ENCODE measurements at places on chromosomes 12 and 14. TPM values are rescaled to one million over a fixed set of nuclear protein-coding genes. Genes with fewer than 3 reads are reported as not detected.
A peak's percentile ranks its signal among the peaks of the same experiment; 100 is the strongest.

GRCh38 chr12:80551897-80552296 is 107.9 kb downstream of the PTPRQ start:
- H3K27me3 ChIP-seq, result no peaks in the 10 kb centered on the region
- H3K4me3 ChIP-seq, result no peak overlapping the region
- H3K36me3 ChIP-seq, result no peaks in the 10 kb centered on the region
- no peak overlapping the region for H3K27ac ChIP-seq

DNA sequence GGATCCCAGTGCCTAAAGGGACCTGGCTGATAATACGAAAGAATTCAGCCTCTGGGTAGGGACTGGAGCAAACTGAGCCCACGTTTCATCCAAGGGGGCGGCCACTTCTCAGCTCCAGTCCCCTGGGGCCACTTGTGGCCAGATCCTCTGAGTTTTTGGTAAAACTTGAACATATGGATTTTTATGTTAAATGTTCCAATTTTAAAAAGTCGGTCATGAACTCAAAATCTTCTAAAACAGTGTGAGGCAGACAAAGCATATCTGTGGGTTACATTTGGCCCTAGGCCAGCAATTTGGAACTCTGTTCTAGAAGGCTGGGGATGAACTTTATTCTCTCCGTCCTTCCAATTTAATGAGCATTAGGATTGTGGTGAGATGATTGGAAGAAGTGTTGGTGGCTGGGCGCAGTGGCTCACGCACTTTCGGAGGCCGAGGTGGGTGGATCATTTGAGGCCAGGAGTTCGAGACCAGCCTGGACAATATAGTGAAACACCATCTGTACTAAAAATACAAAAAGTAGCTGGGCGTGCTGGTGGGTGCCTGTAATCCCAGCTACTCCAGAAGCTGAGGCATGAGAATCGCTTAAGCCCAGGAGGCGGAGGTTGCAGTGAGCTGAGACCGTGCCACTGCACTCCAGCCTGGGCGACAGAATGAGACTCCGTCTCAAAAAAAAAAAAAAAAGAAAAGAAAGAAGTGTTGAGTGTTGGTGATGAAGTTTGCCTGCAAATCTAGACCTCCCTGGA is 3.0 kb upstream of the PPP1CC start:
- DNase-seq, result no peak
- H3K36me3 ChIP-seq, result no peaks in the 10 kb centered on the region
- H3K4me3 ChIP-seq, result no peak overlapping the region
- H3K4me1 ChIP-seq, result peaks cover 13% of the 10 kb centered on the region
- H3K27me3 ChIP-seq, result no peaks in the 10 kb centered on the region

Gene OTOGL
- total RNA-seq, result 0.09 TPM

DNA sequence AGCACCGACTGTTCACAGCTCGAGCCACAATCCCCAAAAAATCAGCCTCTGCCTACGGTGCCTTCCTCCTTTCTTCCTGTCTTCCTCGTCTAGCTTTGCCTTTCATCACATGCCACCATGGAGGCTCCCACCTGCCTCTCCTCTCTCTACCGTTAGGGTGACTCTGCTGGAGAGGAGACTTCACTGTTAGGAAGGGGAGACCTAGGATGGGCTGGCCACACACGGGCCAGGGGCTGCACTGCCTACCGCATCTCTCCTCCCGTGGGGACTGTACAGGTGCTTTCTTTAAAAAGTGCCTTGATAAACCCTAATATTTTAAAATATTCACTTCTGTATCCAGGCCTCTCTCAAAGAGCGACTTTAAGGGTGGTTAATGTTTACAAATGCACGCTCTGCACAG is 1104.7 kb downstream of the BCL11B start:
- H3K27ac ChIP-seq, result no peak overlapping the region
- DNase-seq, result no peak
- no peaks in the 10 kb centered on the region for H3K27me3 ChIP-seq
- no peaks in the 10 kb centered on the region for H3K4me1 ChIP-seq

GRCh38 chr12:9673404-9674225 is 4.1 kb downstream of the CLEC2D start:
- H3K36me3 ChIP-seq, result no peaks in the 10 kb centered on the region
- H3K4me3 ChIP-seq, result no peak overlapping the region
- H3K27me3 ChIP-seq, result no peaks in the 10 kb centered on the region
- H3K4me1 ChIP-seq, result peaks cover 8% of the 10 kb centered on the region
- DNase-seq, result peak; percentile 75

DNA sequence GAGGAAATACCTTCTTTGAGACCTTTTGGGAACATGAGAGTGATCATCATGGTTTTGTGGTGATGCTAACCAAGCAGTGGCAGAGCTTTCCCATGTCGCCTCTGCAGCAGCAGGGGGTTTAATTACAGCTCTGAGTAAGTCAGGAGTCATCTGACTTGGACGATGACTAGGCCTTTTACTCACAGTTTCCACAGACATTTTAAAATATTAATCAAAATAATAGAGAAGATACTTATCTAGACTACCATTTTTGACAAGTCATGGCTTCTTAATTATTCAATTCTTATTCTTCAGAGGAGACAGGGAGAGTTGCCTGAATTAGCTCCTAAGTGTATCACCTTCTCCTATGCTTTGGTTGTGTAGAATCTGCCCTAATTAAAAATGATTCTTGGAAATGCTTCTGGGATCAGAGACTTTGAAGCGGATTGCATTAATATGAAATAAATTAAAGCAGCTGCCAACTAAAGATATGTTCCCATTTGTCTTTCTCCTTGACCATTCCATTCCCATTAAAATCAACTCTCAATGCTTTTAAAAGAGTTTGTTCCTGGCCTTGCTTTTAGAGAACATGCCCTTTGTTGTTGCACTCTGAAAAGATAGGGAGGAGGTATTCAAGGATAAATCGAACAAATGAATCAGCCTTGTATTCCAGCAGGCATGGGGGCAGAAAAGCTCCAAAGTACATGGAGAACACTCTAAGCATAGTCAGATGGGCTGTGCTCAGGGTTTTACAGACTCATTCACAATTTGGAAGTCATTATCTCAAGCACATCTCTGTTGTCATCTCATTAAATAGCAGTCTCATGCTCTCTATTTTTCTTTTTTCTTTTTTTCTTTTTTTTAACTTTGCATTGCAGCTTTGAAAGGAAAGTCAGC is 7.7 kb upstream of the IFNG-AS1 start:
- no peaks in the 10 kb centered on the region for H3K4me1 ChIP-seq
- H3K4me3 ChIP-seq, result no peak overlapping the region
- H3K36me3 ChIP-seq, result no peaks in the 10 kb centered on the region
- no peak for DNase-seq

DNA sequence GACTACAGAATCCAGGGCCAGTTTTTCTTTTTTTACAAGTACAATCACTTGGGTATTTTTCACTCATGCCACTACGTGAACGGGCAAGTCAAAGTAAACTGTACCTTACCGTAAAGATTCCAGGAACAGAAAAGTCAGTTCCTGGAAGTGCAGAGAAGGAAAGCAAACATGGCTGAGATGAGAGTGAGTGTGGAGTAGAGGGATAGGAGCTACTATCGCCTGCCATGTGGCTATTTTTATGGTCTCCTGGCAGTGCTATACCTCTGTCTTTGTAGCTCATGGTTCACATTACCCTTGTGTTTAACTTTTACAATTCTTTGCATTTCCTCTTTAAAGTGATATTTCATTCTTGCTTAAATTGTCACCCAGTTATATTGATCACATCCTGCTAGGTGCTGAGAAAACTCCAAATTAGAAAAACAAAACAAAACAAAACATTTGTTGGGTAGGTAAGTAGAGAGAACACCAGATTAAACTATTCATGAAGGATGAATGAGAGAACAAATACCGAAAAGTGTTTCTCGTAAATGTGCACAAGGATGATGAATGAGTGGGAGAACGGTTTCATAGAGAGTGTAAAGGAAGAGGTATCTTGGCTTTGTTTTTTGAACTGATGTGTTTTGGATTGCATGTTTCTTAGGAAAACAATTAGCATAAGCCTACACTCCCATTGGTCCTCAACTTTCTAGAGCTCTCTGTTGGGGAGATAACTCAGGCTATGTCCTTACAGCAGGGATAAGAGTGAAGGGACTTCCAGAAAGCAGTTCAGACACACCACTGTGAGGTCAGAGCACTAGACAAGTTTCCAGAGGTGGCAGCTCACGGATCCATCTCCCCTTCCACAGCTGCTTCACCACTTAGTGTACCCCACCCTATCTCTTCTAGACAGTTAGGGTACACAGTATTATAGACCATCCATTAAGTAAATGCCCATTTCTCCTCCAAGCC is 163.7 kb downstream of the IPO8 start:
- no peak for DNase-seq
- no peak overlapping the region for H3K27ac ChIP-seq
- H3K4me3 ChIP-seq, result no peak overlapping the region
- H3K27me3 ChIP-seq, result no peaks in the 10 kb centered on the region
- no peaks in the 10 kb centered on the region for H3K36me3 ChIP-seq
- no peaks in the 10 kb centered on the region for H3K4me1 ChIP-seq

- no peaks in the 10 kb centered on the region for H3K27me3 ChIP-seq
- H3K36me3 ChIP-seq, result peaks cover 93% of the 10 kb centered on the region
- H3K27ac ChIP-seq, result no peak overlapping the region
- no peaks in the 10 kb centered on the region for H3K4me1 ChIP-seq
Observed at GRCh38 chr14:67377916-67378315, 17.8 kb downstream of the EIF2S1 start.

Gene SLC41A2
- 28.6 TPM for total RNA-seq

GRCh38 chr12:26091822-26092221 is 33.0 kb downstream of the BHLHE41 start:
- no peaks in the 10 kb centered on the region for H3K36me3 ChIP-seq
- no peaks in the 10 kb centered on the region for H3K4me1 ChIP-seq
- no peak overlapping the region for H3K4me3 ChIP-seq
- no peaks in the 10 kb centered on the region for H3K27me3 ChIP-seq
